ENCODE measurements at places on chromosomes 4 and X. TPM values are rescaled to one million over a fixed set of nuclear protein-coding genes. Genes with fewer than 3 reads are reported as not detected.

Gene PDLIM3
- total RNA-seq: not detected

Gene KLF8
- total RNA-seq: 2.4 TPM

Gene CYSLTR1
- 1.1 TPM for total RNA-seq

Gene CCDC120
- total RNA-seq: 12.9 TPM

Gene NOCT
- total RNA-seq: 2.1 TPM

Gene NOX1
- total RNA-seq: not detected

Gene TRPC5OS
- not detected for total RNA-seq

Gene MAGED4
- 1.5 TPM for total RNA-seq

Gene CXCL11
- total RNA-seq: not detected

DNA sequence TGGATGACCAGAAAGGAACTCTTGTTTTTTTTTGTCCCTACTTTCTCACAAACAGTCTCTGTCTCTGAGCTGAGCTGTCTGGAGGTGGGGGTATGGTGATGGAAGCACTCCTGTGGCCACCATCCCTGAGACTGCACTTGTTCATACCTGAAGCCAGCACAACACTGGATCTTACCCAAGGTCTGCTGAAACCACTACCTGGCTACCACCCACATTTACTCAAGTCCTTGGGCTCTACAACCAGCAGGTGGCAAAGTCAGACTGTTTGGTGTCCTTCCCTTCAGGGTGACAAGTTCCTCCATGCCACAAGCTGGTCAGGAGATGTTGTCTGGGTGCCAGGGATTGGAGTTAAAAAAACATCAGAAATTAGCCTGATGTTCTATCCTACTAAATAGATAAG lies 89.7 kb downstream of the NEXMIF start:
- DNase-seq: no peak

DNA sequence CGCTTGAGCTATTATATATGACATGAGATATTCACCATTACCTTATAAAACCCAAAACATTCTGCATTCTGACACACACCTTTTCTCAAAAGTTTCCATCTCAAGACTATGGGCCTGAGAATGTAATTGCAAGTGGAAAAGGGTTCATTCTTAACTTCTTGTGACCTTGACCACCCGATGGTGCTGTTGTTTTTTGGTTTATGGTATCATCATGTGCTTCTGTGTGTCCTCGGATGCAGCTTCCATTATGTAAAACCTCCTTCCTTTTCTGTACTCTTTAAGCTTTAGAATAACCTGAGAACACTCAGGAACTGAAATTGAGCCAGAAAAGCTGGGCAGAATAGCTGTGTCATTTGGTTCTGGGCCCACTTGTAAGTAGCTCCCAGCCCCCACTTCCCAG lies 16.2 kb upstream of the PUDP start:
- DNase-seq: no peak

DNA sequence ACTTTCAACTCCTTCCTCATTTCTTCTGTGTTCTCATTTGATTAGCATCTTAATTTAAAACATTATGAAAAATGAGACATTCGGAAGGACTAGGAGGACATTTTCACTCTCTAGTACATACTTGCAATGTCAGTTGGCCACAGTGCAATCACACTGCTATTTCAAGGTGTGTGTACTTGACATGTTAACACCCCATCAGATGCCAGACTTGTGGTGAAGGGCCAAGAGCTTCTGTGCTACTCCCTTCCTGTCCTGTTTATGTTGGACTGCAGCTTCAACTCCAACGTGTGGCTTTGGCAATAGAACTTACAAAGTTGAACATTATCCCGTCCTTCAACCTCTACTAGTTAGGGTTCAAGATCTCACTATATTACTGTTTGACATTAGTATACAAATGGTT lies 221.0 kb downstream of the PALLD start:
- no peak for DNase-seq

- DNase-seq: no peak
Observed at GRCh38 chr4:106238820-106239420, 77.1 kb downstream of the TBCK start.

- DNase-seq: peak; percentile 50
Observed at GRCh38 chrX:47623540-47624027, 3.9 kb upstream of the SYN1 start.

DNA sequence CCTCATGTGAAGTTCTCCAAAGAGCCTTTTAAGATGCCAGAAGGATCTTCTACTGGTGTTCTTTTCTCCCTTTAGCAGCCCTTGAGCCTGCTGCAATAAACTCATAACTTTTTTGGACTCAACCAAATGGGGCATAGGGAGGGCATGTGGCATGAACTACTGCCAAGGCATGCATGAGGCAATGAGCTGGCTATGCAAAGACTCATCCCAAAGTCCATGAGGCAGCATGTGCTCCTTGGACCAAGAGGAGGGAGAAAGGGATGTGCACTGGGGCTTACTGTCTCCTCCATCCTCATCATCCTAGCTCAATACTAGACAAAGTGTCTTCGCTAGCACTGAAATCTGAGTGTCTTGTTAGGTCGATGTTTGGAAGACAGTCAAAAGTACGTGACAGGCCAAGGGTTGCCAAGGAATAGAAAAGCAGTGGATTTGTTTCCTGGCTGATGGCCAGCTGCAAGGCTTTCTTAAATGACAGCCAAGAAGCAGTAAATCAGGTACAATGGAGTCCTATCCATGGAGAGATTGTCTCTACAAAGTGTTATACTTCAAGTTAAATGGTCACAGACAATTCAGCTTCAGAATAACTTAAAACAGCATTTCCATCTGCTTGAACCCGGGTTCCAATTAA lies 44.5 kb upstream of the ATXN3L start:
- no peak for DNase-seq

DNA sequence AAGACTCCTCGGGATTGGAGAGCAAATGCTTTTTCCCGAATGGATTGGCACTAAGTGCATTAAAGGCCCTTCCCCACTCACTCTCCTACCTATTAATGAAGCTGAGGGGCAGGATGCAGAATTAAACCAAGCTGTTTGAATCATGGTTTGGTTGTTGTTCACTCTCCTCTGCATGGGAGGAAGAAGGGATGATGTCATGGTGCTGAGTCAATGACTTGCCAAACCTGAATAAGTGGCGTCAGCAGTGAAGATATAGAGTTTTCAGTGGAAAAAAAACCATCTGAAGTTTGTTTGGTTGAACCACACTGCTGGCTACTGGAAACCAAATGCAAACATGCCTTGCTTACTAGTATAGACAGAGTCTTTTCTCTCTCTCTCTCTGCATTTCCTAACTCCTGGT lies 19.8 kb upstream of the ZXDA start:
- no peak for DNase-seq

GRCh38 chr4:118154649-118155048 lies 120.4 kb downstream of the NDST3 start:
- no peak for DNase-seq

- no peak for DNase-seq
Observed at GRCh38 chr4:121656269-121656641, 40.5 kb downstream of the ANXA5 start.

- no peak for DNase-seq
Observed at GRCh38 chr4:52369649-52370048, 289.5 kb downstream of the USP46 start.

DNA sequence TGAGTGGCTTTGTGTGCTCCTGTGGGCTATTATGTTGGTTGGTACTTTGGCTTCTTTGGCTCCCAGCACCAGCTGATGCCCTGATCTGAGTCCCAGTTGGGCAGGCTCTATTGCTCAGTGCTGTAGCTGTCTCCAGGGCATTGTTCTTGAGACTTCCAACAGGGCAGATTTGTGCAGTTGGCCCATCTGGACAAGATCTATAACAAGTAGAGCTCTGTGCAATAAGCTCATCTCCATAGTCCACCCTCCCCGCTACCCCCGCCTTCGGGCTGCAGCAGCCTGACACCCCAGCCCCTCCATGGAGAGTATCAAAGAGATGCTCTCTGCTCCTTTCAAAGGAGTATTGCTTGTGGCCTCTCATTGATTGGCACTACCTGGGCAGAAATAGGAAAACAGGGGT lies 5.8 kb upstream of the TMEM31 start:
- DNase-seq: no peak

GRCh38 chr4:160284516-160284915 lies 1181.6 kb downstream of the RAPGEF2 start:
- no peak for DNase-seq

GRCh38 chrX:139762400-139763183 lies 54.6 kb upstream of the MCF2 start:
- no peak for DNase-seq

GRCh38 chrX:148933881-148934280 lies 433.5 kb downstream of the AFF2 start:
- DNase-seq: no peak

- no peak for DNase-seq
Observed at GRCh38 chr4:147284256-147284835, 196.6 kb upstream of the EDNRA start.

DNA sequence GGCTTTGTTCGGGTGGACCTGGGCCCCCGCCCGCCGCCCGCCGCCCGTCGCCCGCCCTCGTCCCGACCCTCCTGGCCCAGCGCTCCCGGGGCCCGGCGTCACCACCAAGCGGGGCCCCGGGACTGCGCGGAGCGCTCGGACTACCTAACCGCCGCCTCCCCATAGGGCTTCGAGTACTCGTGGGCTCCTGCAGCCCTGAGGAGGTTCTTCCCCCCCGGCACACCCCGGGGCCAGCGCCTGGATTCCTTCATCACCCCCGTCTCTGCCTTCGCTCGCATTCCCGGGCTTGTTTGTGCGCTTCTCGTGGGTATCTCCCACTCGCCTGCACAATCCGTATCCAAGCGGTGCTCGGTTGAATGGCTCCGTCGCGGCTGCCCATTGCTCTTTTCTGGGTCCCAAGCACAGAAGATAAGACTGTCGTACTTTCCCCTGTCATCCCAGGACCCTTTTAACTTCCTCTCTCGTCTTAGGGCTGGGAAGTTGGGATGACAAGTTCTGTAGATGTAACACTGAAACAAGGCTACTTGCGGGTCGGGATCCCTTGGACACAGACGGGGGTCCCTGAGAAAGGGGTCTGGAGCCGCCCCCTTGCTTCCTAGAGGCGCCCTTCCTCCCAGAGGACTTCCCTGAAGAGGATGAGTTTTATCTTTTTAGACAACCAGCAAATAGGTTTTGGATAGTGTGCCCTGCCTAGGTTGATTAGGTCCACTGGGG lies 565 bp downstream of the MOB1B start:
- no peak for DNase-seq

DNA sequence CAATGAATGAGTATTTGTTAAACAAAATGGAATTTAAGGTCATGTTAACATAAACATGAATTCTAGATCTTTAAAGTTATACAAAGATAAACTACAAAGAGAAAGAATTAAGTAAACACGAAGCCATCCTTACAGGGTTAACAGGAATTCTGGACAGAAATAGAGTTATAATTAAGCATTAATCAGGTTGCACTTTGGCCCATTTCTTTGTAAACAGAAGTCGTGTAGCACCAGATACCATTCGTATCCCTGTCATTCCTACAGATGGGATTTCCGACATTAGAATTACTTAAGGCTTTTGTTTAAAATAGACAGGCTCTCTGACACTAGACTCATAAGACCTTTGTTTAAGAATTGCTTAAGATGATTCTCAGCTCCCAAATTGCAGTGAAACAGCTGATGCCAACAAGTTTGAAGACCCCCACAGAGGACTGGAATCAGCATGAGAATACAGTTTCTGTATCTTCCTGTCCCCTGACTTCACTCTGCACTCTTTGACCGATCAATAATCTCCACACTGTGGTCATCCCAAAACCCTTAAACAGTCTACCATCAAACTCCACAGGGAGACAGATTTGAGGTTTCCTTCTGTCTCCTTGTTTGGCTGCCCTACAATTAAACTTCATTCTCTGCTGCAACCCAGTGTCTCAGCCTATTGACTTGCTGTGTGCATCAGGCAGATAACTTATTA lies 22.3 kb upstream of the TMEM150C start:
- no peak for DNase-seq

DNA sequence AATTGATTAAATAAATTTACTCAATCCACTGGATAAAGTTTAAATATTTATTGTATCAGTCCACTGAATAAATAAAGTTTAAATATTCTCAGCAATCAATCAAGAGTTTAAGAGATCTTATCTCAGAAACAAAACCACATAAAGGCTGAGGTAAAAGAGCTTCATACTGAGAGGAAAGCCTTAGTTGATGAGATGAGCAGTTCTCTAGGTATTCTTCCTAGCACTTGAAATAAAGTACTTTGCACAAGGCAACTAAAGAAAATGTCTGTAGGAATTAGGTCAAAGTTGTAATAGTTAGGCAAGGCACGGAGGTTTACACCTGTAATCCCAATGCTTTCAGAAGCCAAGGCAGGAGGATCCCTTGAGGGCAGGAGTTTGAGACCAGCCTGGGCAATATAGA lies 63.5 kb downstream of the UCHL1 start:
- DNase-seq: no peak

GRCh38 chrX:7503251-7503650 lies 339.7 kb upstream of the VCX start:
- no peak for DNase-seq

Data from naive thymus-derived CD8-positive, alpha-beta T cell (primary cell).